ENCODE measurements at places on chromosomes 2 and 18.

- no peak for DNase-seq
Measured at GRCh38 chr2:195490319-195490718, 166.7 kb upstream of the SLC39A10 start.

DNA sequence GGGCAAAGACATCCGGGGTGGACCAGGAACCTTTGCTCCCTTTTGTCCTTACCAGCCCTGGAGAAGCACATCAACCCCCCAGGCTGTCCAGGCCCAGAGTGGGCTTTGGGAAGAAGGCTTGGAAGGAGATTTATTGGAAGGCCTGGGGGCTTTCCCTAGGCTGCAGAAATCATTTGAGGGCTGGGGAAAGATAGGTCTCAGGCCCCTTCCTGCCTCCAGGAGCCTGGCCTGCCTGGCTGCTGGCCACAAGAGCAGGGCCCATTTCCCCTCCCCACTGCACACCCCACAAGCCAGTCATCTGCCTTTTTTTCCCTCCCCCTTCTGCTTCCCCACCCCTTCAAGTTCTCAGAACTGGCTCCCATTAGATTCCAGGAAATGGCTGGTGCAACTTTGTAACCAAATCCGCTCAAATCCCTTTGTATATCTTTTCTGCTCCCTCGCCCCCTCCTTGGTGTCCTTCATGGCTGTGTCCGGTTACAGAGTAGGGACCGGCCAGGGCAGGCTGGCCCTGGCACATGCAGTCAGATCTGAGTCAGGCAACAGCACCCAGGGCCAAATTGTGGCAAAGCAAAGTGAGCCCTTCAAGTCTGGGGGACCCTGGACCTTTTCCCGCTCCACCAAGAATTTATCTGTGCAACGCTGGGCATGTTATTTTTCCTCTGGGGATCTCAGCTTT lies 20.8 kb upstream of the TNP1 start:
- DNase-seq: peak; percentile 12

- DNase-seq: no peak
Measured at GRCh38 chr2:132909427-132909826, 239.4 kb upstream of the LYPD1 start.

DNA sequence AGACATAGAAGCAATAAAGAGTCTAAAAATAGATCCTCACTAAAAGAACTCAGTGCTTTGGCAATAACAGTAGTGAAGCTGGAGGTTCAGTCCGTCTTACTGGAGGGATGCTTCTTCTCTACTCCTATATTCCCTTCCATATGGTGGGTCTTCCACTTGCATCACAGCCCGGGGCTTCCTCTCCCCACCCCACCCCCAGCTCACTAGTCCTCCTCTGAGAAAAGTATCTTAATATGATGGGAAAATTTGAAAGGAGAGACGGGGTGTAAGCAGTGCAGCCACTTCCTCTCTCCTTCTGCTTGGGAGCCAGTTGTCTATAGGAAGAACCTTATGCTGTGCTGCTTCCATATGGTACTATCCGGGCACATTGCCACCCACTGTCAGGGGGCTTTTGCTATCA lies 57.2 kb upstream of the SPOPL start:
- no peak for DNase-seq

DNA sequence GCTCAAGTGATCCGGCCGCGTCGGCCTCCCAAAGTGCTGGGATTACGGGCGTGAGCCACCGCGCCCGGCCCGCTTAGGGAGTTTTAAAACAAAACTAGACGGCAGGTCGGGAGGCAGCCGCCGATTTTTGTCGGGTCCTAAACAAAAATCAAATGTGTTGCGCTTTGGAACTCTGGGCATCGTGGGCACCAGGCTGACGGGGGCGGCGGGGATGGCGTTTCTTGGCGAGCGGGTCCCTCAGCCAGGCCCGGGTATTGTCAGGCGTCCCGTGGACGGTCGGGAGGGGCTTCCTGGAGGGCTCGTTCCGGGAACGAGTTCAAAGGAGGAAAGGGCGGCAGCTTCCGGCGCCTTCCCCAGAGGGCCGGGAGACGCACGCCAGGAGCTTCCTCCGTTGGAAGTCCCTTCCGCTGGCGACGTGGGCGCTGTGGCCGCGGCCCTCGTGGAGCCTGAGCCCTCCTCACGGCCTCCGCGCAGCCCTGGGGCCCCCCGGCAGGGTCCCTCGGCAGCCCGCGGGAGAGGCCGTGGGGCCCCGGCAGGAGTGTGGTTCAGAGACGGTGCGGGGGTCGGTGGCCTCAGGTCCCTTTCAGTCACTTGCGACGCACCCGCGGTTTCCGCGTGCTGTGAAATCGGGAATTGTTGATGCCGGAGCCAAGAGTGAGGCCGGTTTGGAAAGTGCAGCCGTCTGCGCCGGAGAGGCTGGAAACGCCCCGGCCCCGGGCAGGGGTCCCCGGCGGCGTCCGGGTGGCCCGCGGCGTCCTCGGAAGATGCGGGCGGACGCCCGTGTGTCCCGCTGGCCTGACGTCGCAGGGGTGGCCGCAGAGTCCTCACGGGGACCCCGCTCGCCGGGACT lies 59.3 kb downstream of the EMILIN2 start:
- peak; percentile 30 for DNase-seq

Measured in nephron progenitor cell (in vitro differentiated cells).